ENCODE measurements at places on chromosomes 2 and 18.

- peak; percentile 64 for DNase-seq
These were observed 9.8 kb downstream of the LGALSL start for GRCh38 chr2:64463781-64464180.

GRCh38 chr18:45106331-45106774 is 425.7 kb downstream of the SETBP1 start:
- peak; percentile 85 for DNase-seq

DNA sequence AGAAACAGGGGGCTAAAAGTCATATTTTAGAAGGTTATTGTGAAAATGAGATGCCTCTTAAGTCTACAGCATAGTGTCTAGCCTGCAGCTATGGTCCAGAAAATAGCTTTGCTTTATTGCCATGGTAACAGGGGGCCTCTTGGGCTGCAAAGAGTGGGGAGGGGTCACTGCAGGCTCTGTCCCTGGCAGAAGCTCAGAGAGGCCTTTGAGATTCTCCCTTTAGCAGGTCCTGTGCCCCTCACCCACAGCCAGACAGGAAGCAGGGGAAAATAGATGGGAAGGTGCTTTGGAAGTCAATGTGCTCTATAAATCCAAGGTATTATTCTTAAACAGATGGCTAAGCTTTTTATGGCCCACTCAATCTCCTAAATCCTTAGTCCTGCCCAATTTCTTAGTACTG is 1021.3 kb upstream of the GYPC start:
- DNase-seq: no peak

DNA sequence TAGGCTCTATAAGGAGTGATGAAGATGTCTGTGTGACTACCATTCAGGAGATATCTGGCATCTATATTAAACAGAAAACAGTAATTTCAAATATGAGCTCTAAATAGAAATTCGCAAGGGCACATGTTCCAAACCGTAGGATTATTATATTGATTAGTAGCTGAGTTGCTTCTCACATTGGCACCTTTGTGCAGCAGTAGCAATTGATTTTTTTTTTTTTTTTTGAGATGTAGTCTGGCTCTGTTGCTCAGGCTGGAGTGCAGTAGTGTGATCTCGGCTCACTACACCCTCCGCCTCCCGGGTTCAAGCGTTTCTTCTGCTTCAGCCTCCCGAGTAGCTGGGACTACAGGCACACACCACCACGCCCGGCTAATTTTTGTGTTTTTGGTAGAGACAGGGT is 12.4 kb downstream of the BIRC6 start:
- no peak for DNase-seq

DNA sequence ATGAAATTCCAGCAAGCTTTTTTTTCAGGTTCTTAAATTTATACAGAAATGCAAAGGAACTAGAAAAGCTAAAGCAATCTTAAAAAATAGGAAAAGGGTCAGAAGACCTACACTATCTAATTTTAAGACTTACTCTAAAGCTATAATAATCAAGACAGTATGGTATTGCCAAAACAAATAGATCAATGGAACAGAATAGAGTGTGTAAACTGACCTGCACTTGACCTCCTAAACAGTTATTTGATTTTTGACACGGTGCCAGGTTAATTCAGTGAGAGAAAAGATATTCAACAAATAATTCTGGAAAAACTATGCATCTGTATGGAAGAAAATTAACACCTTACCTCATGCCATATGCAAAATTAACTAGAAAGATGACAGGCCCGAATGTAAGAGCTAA is 73.6 kb downstream of the OLA1 start:
- no peak for DNase-seq

DNA sequence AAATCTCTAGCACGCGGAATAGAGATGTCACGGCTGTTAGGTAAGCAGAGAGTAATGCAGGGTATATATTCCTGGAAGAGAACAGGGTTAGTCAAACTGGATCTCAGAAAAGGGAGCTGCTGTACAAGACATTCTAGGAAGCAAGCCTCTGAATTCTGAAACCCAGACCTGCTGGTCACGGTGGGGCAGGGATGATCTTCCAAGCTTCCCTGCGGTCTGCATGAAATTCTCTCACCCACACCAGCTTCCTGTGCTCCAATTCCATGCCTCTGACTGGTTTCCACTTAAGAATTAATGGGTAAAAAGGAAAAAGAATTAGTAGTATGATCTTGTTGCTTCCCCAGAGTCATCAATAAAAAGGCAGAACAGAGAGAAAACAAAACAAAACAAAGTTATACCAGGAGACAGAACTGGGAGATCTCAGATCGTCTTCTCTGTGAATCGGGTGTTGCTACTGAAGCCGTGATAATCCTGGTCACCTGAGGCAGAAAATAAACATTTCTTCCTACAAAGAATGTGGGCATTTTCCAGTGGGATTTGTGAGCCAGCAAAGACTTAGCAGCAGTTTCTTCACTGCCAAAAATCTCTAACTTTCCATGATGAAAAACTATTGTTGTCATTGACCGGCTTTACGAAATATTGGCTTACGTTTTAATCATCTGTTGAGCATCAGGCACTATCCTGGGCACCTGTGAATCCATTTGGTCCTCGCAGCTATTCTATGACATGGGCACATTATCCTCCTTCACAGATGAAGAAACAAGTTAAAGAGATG is 5.3 kb upstream of the CYP27C1 start:
- DNase-seq: peak; percentile 86

DNA sequence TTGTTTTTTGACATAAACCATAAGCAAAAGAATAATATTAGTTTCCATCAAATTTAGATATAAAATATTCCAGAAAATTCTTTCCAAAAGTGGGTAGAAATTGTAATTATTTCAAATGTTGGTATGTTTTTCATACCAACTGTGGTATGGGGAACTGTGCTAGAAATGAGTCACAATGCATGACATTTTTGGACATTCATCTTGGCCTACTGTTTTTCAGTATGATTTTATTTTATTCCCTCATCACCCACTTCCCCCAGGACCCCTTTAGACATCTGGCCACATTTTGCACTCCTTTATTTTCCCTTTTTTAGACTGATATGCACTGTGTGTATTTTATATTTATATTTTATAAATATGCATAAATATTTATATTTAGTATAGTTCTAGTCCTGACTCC is 97.1 kb downstream of the DPP4 start:
- peak; percentile 34 for DNase-seq

DNA sequence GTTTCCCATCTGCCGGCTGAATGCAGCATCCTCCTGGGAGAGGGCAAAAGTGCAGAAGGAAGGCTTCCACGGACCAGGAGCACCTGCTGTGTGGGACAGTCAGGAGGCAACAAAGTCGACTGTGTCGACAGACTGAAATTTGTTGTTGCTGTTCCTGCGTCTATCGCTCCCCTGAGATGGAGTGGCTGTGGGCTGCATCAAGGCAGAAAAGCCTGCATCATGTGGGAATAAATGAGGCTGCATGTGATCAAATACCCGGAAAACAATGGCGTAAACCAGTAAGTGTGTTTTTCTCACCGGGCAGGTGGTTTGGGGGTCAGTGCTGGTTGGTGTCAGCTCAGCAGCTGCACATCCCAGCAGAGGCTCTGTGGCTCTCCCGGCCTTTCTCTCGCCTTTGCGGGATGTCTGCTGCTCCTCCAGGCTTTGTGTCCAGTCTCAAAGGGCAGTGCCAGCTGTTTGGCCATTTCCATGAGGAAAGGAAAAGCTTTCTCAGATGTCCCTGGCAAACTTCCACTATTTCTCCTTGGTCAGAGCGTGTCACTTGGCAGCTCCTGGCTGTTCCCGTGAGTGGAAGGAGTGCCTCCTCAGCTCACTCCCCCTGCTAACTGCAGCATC is 262.4 kb downstream of the NDUFA10 start:
- no peak for DNase-seq

GRCh38 chr18:13456736-13457271 is 238.2 kb downstream of the LDLRAD4 start:
- DNase-seq: no peak
